AML-193 (cell line): ENCODE measurements at places on chromosomes 3 and 15.
A peak's percentile ranks its signal among the peaks of the same experiment; 100 is the strongest.

DNA sequence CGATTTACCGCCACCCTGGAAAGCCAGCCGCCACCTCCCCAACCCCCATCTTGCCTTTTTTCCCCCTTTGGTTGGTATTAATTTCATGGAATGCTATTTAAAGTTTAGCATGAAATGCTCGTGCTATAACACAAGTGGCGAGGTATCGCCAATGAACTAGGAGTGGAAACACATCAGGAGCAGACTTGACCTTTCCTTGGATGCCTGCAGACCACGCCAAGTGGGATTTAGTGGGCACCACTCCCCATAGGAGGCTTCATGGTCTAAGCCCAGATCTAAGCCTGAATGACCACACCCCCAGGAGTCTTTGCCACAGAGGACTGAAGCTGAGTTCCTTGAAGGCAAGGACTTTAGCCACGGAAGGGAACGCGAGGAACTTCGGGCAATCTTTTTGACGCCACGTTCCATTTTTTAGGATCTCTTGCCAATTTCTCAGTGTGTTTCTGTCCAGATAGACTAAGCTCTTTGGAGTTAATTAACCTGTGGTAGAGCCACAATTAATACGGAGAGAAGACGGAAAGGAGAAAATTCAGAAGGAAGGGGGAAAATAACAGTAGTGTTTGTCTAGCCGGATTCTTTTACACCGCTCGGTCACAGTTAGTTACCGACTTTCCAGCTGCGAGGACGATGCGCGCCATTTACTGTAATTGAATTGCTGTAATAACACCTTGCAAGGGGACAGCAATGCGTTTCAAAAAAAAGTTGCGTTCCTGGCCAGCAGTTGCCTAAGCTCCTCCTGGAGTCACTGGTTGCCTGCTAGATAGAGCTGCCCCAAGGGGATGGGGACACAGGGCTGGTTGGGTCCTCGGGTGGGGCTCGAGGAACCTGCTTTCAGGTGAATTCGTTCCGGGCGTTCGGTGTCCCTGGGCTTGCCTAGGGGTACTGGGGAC, 37.1 kb downstream of the NR2F2 start:
- no peak for DNase-seq

DNA sequence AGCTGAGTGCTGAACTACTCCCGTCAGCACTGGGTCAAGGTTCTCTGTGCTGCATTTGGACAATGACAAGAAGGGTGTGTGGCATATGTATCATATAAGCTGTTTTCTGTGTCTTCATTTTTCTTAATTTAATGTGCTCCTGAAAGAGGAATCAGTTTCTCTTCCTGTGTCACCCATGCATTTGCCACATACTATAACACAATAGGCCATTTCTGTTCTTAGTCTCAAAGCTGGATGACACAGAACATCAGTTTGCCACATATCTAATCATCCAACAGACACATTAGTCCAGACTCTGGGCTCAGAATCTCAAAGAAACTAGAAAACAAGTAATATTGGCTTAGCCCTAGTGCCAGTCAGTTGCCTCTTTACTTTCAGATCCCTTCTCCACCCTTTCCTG, 34.1 kb downstream of the CEP19 start:
- no peak for DNase-seq

DNA sequence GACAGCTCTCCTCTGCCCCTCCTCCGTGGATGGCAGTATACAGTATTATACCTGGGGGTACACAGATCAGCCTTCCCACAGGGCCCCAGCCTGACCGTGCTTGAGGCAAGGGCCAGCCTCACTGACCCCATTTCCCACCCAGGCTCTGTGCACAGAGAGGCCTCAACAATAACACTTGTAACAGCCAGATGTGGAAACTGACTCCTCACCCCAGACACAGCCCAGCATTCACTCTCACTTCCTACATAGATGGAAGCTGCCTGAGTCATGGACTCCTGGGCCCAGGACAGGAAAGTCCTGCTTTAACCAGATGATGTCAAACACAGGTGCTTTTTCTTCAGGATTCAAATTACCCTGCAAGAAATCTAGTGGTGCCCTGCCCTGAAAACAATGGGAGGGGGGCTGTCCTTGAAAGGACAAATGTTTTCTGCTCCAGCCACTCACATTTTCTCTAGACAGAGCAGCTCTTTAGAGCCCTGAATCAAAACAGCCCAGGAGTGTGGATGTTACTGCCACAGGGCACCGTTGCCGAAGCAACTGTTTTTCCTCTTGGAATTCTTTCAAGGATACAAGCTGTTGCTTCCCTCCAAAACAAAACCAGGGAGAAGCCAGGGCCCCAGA, 16.4 kb downstream of the CCDC12 start:
- DNase-seq, result no peak

GRCh38 chr3:30319713-30320112, 286.7 kb upstream of the TGFBR2 start:
- peak; percentile 70 for DNase-seq

DNA sequence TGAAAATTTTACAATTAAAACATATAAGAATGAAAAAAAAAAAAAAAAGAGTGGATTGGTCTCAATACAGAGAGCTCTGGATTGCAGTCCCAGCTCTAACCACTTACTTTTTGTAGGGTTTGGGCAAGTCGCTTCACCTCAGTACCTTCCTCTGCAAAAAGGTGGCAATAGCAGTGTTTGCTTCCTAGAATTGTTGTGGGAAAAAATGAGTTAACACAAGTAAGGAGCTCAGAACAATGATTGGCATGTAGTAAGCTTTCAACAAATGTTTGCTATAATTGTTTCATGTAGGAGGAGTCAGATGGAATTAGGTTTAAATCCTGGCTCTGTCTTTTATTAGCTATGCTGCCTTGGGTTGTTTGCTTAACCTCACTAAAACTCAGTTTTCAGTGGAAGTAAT, 425.2 kb upstream of the TBL1XR1 start:
- no peak for DNase-seq

DNA sequence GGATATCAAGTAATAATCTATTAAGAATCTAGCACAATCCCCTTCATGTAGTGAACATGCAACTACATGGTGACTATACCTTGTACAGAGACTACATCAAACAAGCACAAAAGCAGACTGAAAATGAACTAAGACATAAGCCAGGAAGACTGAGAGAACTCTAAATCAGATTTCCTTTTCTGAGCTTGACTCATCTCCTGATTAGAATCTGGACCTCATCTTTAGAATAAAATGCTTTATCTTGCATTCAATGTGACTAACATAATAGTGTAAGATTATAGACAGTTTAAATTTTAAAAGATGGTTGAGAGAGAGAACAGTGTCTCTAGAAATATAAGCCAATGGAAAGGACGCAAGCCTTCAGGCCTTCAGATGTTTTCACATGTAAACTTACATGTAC, 17.5 kb upstream of the PKM start:
- DNase-seq, result no peak

GRCh38 chr3:23174426-23175039, 28.6 kb upstream of the UBE2E2 start:
- DNase-seq, result no peak

DNA sequence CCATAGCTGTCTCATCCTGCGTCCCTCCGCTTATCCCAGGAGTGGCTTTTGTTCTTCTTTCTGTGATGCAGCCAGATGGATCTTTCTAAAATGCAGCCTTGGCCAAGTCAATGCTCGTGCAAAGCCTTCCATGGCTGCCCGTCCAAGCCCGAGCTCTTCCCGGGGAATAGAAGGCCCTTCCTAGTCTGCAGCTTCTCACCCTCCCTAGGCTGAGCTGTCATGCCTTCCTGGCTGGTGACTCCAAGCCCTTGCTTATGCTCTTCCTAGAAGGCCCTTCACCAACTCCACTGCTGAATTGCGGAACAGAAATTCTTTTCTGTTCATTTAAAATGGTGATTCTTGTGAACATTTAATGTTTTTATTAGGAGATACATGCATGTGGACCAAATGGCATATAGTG, 95.9 kb downstream of the SMAD6 start:
- no peak for DNase-seq

DNA sequence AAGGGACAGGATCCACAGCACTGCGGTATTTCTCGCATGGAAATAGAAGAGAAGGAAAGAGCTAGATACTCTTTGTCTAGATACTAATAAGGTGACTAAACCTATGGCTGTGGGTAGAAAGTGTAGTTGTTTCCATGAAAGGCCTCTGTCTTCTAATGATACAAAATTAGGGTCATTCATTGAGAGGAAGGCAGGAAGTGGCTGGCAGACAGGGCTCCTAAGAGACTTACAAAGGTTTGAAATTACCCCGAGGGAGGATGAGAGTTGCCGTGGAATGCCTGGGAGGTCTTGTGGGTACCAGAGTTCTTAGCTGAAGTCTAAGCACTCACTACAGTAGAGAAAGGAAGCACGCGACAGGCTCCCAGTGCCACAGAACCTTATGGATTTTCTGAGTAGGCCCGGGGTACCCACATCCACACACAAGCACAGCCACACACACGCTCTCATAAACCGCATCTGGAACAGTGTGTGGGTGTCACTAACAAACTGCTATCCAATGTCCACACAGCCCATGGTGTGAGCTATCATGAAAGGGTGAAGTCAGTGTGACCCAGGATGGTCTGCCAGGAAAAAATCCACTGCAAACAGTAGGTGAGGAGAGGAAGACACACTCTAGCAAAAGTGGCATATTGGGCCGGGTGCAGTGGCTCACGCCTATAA, 221.4 kb downstream of the FAM43A start:
- DNase-seq, result no peak

DNA sequence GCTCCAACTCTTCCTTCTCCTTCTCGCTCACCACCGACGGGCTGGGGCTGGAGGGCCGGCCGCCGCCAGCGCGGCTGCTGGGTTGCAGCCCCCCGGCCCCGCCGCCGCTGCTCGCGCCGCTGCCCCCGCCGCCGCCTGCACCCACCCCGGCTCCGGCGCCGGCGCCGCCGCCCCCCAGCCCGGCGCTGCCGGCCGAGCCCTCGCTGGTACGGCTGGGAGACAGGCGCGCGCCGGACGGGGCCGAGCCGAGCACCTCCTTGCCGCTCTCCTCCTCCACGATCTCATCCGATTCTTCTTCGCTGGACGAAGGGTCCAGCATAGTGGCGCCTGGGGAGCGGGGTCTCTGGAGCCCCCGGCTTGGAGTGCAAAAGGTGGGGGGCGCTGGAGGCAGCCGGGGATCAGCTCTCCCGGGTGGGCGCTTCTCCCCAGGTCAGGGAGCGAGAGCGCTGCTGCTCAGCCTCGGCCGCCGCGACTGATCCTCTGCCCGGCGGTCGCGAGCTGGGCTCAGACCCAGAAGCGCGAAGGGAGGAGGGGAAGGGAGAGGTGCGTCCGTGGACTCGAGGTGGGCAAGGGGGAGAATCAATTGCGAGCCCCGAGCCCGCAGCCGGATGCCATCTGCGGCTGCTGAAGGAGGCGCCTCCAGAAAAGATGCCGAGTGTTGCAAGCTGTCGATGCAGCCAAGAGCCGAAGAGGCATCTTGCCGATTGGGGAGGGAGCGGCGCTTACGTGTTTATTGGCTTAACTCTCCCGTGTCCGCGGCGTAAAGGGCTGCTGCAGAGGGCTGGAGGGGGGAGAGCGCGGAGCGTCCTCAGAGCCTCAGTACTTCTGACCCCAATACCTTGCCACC, at the start of gene CADPS:
Gene CADPS (minus strand): TSS at position 706 of the 847 bp plus-strand sequence. CDS start 387 bp downstream, at position 319.
- no peak for DNase-seq

DNA sequence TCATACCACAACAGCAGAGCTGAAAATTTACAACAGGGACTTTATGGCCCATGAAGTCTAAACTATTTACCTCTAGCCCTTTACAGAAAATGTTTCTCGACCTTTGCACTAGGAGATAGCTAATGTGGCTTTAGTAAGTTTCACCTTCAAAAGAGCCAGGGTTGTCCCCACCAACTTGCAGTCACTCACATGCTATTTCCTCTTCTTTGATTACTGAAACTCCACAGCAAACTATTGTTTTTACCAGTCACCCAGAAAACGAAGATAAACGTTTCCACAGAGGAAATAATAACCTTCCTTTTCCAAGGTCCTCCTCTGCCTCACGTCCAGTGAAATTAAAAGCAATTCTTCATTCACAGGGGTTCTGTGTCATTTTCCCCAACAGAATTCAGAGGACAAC, 48.2 kb downstream of the WWTR1 start:
- DNase-seq, result no peak

DNA sequence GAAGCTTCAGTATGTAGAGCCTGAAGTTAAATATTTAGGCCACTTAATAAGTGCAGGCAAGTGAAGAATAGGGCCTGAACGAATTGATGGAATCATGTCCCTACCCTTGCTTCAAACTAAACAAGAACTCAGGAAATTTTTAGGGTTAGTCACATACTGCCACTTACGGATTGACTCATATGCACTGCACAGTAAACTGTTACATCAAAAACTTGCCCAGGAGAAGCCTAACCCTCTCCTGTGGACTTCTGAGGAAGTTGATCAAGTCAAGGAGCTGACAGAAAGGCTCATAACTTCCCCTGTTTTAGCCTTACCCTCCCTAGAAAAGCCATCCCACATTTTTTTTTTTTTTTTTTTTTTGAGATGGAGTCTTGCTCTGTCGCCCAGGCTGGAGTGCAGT, 20.6 kb upstream of the KBTBD12 start:
- no peak for DNase-seq

DNA sequence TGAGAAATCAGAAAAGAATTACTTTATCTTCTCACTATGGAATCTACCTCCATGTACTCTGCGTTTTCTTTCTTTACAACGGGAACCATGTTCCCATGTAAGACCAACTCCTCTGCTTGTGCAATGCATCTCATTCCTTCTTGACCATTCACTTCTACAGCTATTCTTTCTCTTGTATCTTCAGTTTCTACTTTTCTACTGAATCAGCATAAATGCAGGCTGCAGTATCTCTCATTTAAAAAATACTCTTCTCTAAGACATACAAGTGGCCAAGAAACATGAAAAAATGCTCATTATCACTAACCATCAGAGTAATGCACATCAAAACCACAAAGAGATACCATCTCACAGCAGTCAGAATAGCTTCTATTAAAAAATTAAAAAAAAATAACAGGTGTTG, 74.1 kb upstream of the NANOGP8 start:
- DNase-seq, result no peak

GRCh38 chr3:121696186-121696585, 35.5 kb upstream of the HCLS1 start:
- no peak for DNase-seq

DNA sequence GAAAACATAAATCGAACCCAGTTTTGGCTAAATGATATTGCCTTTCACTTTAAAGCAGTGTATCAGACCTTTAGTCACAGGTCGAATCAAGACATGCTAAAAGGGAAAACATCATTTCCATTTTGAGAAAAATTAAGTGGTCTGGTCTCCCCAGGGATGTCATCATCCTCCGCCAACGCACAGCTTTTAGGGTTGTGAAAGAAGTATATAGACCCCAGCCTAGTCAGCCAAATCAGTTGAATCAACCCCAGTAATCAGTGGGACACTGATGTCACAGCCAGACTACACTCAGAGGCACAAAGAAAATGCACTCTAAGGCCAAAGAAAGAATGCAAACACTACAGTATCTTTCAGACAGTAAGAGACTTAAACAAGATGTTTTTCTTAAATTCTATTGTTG, 187.4 kb downstream of the ZIC4 start:
- no peak for DNase-seq

GRCh38 chr3:157100608-157101396, 59.1 kb downstream of the CCNL1 start:
- no peak for DNase-seq

- no peak for DNase-seq
These were observed 511.1 kb upstream of the UBE2E2 start for GRCh38 chr3:22691856-22692628.

- DNase-seq, result no peak
These were observed 15.4 kb upstream of the BTLA start for GRCh38 chr3:112514527-112515128.

- no peak for DNase-seq
These were observed 29.6 kb upstream of the SGO1 start for GRCh38 chr3:20215636-20216035.

GRCh38 chr3:38586546-38587520, 62.7 kb downstream of the SCN5A start:
- no peak for DNase-seq

GRCh38 chr3:145696011-145696410, 465.0 kb downstream of the PLOD2 start:
- DNase-seq, result no peak
